Ureter (tissue), 1 donor: ENCODE measurements at places on chromosomes 4 and X.

GRCh38 chr4:46124773-46125413 is 1.0 kb upstream of the GABRG1 start:
- DNase-seq, result no peak

DNA sequence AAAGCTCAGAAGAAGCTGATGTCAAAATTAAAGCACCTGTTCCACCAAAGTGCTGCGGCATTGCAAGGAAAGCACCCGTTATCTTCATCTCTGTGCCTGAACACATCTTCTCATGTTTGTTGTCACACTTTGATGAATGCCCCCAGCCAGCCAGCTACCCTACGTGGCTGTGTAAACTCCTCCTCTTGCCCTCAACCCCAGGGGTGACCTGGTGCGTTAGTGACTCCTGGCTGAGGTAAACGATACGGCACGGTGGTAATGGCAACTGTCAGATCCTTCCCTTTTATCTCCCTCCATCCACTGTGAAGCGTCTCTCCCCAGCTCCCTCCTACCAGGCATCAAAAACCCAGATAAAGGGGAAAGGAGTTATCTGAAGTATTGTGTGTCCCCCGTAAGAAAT is 90.6 kb upstream of the WWC2 start:
- DNase-seq, result no peak

GRCh38 chrX:71184803-71185495 is 38.1 kb upstream of the GJB1 start:
- no peak for DNase-seq

DNA sequence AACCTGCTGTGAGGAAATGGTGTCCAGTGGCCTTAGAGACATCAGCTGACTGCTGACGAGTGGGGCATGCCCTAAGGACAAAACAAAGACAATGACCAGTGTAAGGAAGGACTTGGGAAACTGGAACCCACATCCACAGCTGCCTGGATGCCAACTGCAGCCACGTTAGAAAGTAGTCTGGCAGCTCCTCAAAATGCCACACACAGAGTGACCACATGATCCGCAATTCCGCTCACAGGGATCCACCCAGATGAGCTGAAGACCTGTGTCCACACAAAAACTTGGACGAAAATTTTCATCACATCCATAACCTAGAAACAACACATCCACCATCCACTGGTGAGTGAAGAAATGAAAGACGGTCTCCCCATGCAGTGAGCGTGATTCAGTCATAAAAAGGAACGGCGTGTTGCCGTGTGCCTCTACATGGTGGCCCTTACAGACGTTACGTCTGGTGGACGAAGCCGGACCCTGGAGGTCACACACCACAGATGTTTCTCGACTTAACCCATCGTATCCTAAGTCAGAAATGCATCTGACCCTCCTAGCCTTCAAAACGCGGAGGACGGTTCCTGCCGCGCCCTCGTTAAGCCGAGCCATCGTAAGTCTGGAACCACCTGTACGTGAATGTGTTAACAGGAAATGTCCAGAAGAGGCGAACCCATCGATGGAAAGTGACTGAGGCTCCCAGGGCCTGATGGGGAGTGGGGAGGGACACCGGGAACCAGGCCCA is 40.6 kb upstream of the MXD4 start:
- no peak for DNase-seq

DNA sequence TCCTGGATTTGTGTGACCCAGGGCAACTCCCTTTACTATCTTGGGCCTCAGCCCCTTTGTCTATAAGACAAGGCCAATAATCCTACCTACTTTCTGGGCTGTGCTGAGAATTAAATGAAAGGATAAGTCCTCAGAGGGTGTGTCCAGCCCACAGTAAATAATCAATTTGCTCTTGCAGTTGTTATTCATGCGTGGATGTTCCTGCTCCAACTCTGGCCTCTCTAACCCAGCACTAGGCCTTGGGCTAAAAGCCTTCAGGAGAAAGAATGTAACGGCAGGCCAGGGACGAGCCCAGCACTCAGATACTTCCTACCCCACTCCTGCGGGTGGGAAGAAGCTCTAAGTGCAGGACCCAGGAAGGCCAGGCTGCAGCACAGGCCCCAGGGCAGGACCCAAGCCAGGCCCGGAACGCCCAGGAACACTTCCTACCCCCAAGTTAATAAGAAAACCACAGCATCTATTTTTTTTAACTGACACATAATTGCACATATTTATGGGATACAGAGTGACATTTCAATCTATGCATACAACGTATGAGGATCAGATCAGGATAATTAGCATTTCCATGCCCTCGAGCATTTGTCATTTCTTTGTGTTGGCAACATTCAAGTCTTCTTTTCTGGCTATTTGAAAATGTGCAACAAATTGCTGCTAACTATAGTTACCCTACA is 179.6 kb upstream of the RBPJ start:
- DNase-seq, result no peak
